IMR-90 (cell line): ENCODE measurements at places on chromosomes 5 and 9. TPM values are rescaled to one million over a fixed set of nuclear protein-coding genes. Genes with fewer than 3 reads are reported as not detected.

The ANKRD31 gene
- under 0.01 TPM in 2 replicates for total RNA-seq

The FOXI1 gene
- not detected in 2 replicates for total RNA-seq

The GABRA1 gene
- total RNA-seq, result not detected in 2 replicates

The GTF2H2 gene
- 18.1 and 22.2 TPM in 2 replicates for total RNA-seq

The SOHLH1 gene
- total RNA-seq, result not detected in 2 replicates

The ALDH7A1 gene
- total RNA-seq, result 40.9 and 43.9 TPM in 2 replicates

The C9orf153 gene
- total RNA-seq, result not detected in 2 replicates

The CKMT2 gene
- 0.28 and 0.36 TPM in 2 replicates for total RNA-seq

The CCDC152 gene
- 0.90 and 1.9 TPM in 2 replicates for total RNA-seq

The SPATA6L gene
- 0.18 and 0.28 TPM in 2 replicates for total RNA-seq

The IL9 gene
- total RNA-seq, result not detected in 2 replicates

The GLIPR2 gene
- total RNA-seq, result 35.8 and 37.8 TPM in 2 replicates

The SLC2A8 gene
- total RNA-seq, result 6.4 and 9.0 TPM in 2 replicates

The PCDHAC1 gene
- total RNA-seq, result under 0.01 TPM in 1 of 2 replicates, not detected in the other

The ADGRD2 gene
- total RNA-seq, result not detected in 2 replicates

The CACNA1B gene
- not detected in 2 replicates for total RNA-seq

The TRMO gene
- 17.5 and 19.9 TPM in 2 replicates for total RNA-seq

The ZNF454 gene
- under 0.01 and 0.18 TPM in 2 replicates for total RNA-seq

The PPP3R2 gene
- not detected in 2 replicates for total RNA-seq

The IL4 gene
- not detected in 2 replicates for total RNA-seq

The TNC gene
- 170 and 192 TPM in 2 replicates for total RNA-seq

The GPX8 gene
- 166 and 201 TPM in 2 replicates for total RNA-seq

The PSMB7 gene
- total RNA-seq, result 369 and 430 TPM in 2 replicates

The KCTD16 gene
- 1.1 and 1.4 TPM in 2 replicates for total RNA-seq

The STPG3 gene
- not detected in 2 replicates for total RNA-seq

The CCNO gene
- total RNA-seq, result not detected in 2 replicates

The HRH2 gene
- total RNA-seq, result not detected in 2 replicates

The FPGS gene
- 43.9 and 45.5 TPM in 2 replicates for total RNA-seq

The SLC34A3 gene
- not detected in 2 replicates for total RNA-seq
